ENCODE measurements at places on chromosomes 1 and 21.

GRCh38 chr1:156475568-156476500 is 24.7 kb downstream of the MEF2D start:
- no peak for DNase-seq

- DNase-seq = peak; percentile 33
Measured at GRCh38 chr1:33367485-33368405, 46.8 kb upstream of the A3GALT2 start.

DNA sequence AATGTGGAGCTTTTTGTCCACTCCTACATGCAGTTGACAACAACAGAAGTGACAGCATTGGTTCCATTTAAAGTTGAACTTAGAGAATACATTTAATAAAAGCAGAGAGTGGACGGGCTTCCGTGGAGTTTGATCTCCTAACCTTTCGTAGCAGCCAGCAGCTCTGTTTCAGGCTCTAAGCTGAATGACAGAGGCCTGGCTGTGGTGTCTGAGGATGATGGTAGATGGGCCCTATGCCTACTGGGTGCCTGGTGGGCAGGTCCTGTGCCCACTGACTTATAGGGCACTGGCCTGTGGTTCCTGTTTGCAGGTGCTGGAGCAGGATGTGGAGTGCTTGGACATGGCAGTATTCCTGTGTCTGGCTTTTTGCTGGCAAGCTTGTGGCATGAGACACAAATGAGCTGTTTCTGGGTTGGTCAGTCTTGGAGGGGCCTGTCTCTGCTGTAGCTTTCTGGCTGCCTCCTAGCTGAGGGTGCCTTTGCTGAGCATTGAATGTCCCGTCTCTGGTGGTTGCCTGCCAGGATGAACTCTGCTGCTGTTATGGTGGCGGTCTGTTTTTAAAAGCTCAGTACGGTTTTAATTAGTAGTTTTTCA is 54.6 kb downstream of the PRDM2 start:
- no peak for DNase-seq

GRCh38 chr1:183883623-183884022 is 78.7 kb downstream of the RGL1 start:
- no peak for DNase-seq

GRCh38 chr1:30890502-30891226 is 17.9 kb downstream of the SDC3 start:
- DNase-seq = no peak

GRCh38 chr1:107762751-107763390 is 202.1 kb downstream of the VAV3 start:
- DNase-seq = no peak
